ENCODE measurements at places on chromosomes 3 and 15.

DNA sequence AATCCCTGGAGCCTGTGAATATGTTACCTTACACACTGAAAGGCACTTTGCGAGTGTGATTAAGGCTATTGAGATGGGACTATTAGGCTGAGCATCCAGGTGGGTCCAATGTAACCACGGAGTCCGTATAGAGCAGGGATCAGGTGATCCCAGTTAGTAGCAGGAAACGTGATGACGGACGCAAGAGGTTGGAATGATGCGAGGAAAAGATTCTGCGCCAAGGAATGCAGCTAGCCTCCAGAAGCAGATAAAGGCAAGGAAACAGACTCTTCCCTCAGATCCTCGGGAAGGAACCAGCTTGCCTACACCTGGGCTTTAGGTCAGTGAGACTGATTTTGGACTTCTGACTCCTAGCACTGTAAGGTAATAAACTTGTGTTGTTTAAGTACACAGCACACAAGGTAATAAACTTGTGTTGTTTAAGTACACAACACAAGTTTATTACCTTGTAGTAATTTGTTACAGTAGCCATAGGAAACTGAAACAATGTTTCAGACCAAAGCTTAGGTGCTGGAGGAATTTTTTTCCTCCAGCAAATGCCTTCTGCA, 125.0 kb downstream of the CHST2 start:
- no peak for DNase-seq

DNA sequence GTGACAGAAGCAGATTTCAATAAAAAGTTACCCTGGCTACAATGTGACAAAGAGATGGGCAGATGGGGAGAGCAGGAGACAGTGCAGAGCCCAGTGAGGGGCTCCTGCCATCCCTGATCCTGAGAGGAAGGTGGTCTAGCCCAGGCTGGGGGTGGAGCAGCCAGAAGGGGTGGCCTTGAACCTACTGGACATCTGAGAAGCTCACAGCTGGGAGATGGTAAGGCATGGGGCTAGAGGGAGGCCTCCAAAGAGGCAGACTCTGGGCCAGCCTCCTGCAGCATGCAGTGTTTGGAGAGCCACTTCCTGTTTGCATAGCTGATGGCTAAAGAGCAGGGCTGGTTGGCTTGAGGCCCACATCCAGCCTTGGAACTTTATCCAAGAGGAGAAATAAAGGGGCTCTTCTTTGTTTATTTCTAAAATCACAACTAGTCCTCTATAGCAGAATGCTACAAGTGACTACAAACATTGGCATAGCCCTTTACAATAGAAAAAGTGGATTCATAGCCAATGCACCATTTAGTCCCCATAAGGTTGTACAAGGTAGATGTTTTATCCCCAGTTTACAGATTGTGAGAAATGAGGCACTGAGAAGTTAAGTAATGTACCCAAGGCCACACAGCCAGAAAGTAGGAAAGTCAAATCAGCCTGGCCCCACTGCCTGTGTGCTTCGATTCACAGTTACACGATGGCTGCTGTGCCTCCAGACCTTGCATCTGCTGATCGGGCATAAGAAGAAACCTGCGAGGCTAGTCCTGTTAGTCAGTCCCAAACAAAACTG, 4.6 kb downstream of the EFCC1 start:
- peak; percentile 24 for DNase-seq

GRCh38 chr3:5264896-5265770, 77.6 kb downstream of the EDEM1 start:
- no peak for DNase-seq

DNA sequence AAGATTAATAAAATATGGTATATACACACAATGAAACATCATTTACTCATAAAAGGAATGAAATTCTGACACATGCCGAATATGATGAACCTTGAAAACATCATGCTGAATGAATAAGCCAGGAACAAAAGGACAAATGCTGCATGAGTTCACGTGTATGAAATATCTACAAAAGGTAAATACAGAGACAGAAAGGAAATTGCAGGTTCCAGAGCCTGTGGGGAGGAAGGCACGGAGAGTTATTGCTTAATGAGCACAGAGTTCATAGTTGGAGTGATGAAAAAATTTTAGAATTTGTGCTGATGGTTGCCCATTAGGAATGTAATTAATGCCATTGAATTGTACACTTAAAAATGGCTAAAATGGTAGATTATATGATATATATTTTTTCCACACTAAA, 49.5 kb downstream of the OCA2 start:
- DNase-seq = no peak

GRCh38 chr3:64687086-64687780, 567 bp downstream of the ADAMTS9 start:
- DNase-seq = no peak

DNA sequence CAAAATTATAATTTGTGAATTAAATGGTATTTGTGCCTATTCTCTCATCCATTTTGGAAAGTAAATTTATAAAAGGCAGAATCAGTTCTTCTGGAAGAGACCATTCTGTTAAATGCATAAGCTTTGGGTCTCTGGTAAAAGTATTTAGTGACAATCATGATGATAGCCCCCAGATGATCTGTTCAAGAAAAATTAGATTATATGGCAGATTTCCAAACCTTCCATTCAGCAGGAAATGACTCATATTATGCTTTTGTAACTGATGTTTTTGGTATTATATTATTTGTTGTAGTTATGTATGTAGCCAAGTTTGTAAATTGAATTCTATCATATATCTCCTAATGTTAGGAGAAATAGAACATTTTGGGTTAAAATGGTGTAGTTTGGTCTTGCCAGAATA, 340.8 kb upstream of the DPH6 start:
- DNase-seq = no peak

DNA sequence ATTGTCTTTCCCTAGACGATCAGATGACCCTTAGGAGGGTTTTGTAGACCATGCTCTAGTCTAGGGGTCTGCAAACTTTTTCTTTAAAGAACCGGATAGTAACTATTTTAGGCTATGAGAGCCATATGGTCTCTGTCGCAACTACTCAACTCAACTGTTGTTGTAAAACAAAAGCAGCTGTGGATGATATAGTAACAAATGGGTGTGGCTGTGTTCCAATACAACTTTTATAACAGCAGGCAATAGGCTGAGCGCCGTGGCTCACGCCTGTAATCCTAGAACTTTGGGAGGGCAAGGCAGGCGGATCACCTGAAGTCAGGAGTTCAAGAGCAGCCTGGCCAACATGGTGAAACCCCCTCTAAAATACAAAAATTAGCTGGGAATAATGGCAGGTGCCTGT, 6.1 kb upstream of the CMTM6 start:
- DNase-seq = no peak

- no peak for DNase-seq
Observed at GRCh38 chr3:144457758-144458157, 486.1 kb downstream of the DIPK2A start.

- DNase-seq = no peak
Observed at GRCh38 chr3:110562621-110563020, 509.0 kb upstream of the NECTIN3 start.

DNA sequence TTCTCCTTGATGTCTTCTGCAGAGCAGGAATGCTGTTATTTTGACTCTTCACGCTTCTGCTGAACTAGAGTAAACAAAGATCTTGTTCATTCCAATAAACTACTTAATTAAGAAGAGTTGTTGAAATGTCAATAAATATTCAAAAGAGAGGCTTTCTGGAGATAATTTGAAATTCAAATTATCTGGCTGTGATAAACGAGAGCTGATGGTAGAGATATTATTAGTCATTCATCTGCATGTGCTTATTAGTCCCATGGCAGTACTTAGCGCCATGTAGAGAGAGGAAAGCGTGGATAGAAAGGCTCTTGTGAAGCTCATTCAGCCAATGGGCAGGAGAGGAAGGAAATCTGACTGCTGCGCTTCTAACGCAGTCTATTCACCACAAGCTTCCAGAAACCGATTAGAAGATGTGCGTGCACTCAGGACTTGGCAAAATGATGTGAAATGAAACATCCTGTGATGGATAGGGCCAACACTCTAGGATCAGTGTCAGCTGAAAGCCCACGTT, 251.1 kb downstream of the GABRB3 start:
- DNase-seq = no peak

DNA sequence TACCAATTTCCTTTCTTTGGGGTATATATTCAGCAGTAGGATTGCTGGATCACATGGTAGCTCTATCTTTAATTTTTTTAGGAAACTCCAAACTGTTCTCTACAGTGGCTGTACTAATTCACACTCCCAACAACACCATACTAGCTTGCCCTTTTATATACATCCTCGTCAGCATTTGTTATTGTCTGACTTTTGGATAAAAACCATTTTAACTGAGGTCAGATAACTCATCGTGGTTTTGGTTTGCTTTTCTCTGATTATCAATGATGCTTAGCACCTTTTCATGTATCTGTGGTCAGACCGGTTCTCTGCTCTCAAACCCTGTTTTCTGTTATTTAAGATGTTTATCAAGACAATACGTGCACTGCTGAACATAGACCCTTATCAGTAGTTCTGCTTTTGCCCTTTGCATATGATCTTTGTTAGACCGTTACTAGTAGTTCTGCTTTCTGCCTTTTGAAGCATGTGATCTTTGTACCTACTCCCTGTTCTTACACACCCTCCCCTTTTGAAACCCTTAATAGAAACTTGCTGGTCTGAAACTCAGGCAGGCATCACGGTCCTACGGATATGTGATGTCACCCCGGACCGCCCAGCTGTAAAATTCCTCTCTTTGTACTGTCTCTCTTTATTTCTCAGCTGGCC, 474.3 kb downstream of the RSL24D1 start:
- no peak for DNase-seq

DNA sequence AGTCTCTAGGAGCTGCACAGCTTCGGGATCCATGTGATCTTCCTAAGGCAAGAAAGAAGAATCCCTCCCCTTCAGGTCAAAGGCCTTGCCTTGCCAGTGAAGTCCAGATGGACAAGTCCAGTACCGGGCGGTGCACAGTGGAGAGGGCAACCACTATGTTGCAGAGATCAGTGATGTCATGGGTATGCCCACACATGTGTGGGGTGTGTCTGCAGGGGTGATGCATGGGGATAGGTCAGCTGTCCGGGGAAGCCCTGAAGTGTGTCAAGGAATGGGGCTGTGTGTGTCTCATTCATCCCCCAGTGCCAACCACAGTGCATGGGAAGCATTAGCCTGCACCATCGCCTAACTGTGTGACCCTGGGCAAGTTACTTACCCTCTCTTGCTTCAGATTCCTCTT, 66.5 kb downstream of the TLE3 start:
- DNase-seq = no peak

- DNase-seq = no peak
Observed at GRCh38 chr3:89436846-89437245, 329.4 kb downstream of the EPHA3 start.
